ENCODE measurements at places on chromosomes 12 and 14.

DNA sequence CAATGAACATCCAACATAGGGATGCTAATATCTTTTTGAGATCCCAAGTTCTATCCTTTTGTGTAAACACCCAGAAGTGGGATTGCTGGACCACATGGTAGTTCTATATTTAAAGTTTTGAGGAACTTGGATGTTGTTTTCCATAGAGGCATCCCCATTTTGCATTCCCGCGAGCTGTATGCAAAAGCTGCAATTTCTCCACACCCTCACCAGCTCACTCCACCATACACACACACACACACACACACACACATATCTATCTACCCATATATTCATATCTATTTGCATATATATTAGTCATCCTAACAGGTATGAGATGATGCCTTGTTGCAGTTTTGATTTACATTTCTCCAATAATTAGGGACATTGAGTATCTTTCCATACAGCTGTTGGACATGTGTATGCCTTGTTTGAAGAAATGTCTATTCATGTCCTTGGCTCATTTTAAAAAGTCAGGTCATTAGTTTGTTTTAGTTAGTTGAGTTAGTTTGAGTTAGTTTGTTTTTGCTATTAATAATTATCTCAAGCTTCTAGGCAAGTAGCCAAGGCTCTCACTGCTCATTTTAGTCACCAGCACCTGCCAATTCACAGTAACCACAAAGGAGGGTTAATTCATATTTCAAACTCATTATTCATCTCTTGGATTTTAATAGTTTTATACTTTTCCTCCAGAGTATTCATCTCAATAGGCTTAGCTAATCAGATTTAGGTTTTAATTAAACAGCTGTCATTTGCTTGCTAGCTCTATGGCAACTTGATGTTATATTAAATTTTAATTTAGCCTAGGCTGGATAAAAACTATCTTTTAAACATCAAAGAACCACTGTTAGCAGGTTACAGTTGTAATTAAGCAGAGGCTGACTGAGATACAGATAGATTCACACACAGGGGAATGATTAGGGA, 1435.9 kb upstream of the TMEM132C start:
- DNase-seq = no peak

DNA sequence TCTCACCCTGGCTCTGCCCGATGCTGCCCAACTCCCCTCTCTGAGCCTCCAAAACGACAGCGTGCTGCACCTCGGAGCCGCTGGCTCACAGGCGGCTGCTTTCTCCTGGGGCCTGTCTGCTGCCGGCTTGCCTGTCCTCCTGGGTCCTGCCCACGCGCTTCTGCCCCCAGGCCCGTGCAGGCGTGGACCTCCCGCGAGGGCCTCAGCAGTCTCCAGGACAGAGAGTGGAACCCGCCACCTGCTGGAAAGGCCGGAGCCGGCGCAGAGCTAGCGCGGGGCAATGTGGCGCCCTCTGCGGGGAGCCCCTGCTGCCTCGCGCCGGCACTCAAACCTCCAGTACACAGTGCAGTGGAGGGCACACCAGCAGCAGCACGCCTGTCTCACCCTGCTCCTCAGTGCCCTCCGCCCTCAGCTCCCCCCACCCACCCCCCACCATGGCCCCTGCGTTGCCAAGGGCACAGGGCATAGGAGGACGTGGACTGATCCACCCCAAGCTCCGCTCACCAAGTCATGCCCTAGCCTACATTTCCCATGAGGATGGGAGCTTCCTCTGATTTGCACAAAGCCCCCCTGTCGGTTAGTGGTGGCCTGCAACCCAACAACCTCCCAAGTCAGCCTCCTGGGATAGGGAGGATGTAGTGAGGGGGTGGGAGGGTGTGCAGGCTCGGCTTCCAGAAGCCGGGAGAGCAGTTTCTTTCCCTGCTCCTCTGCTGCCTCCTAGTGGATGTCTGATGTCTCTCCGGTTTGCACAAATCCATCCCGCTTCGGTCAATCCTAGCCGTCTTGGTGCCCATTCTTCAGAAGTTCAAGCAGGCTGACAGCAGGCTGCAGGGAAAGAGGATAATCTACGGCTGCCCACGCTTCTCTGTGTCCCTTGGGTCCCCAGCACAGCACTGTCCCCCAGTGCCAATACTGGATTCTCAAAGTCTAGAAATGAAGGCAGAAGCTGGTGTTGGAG, 25.2 kb downstream of the KRT8 start:
- peak; percentile 63 for DNase-seq

- DNase-seq = no peak
Measured at GRCh38 chr12:53251477-53252348, 16.4 kb upstream of the ESPL1 start.

GRCh38 chr14:91872517-91873470, 5.5 kb upstream of the TC2N start:
- DNase-seq = no peak

DNA sequence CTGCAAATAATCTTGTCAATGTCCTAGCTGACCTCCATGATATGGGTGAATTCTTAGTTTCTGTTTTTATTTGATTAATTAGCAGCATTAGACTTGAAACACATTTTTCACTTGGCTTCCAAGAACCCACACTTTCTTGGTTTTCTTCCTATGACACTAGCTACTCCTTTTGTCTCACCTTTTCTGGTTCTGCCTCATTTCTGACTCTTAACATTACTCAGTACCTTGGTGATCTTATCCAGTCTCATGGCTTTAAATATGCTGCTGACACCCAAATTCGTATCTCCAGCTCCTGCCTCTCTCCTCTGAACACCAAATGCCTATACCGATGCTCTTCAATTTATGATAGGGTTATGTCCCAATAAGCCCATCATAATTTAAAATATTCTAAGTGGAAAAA, 32.0 kb upstream of the SSTR1 start:
- no peak for DNase-seq

GRCh38 chr14:64720131-64720576, 15.9 kb downstream of the PLEKHG3 start:
- peak; percentile 39 for DNase-seq

DNA sequence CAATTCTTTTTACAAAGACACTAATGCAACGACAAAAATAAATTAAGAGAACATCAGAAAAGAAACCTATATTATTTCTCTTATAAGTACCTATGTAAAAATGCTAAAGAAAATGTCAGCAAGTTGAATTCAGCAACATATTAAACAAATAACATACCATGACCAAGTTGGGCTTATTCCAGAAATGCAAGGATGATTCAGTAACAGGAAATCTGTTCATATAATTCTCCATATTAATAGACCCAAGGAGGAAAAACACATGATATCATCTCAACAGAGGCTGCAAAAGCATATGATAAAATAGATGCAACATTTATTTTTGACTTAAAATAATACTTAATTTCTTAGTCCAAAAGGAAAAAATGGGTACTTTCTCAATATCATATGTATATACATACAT, 25.1 kb upstream of the GPHB5 start:
- DNase-seq = no peak

DNA sequence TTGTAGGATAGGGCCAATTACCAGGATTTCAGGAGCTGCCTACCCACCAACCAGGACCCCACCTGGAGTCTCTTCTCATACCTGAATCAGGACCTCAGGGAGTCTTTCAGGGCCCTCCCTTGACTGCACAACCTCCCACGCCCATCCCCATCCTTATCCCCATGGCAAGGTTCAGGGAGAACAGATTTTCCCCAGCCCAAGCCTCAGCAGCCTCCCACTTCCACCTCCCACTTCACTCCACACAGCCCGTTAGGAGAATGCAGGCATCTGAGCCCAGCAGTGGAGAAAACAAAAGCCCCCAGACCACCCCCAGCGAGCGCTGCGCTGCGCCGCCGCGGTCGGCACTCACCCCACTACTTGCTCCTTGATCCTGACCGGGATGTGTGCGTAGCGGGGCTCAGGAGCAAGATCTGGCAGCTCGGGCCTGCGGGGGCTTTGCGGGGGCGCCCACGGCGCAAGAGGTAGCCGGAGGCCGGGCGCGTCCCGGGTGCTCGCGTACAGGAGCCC, 1.4 kb downstream of the B4GALNT1 start:
- DNase-seq = no peak

- no peak for DNase-seq
Measured at GRCh38 chr14:32458720-32459119, 129.6 kb downstream of the AKAP6 start.

DNA sequence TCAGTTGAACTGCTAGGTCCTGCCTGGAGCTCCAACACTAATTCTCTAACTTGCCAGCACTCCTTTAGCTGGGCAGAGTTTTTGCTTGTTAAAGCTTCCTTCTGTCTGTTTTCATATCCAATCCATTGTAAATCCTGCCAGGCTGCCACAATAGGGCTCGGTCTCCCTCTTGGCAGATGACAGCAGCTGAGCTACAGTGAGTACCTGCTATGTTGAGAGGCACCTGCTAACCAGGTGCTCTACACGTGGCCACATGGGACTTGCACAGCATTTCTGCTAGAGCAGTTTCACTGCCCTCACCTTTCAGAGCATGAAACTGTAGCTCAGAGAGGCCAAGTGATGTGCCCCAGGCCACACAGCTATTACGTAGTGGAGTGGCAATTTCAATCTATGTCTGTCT, 106.6 kb upstream of the NOS1 start:
- no peak for DNase-seq

- no peak for DNase-seq
Measured at GRCh38 chr14:36508418-36509068, 11.5 kb downstream of the NKX2-1 start.

DNA sequence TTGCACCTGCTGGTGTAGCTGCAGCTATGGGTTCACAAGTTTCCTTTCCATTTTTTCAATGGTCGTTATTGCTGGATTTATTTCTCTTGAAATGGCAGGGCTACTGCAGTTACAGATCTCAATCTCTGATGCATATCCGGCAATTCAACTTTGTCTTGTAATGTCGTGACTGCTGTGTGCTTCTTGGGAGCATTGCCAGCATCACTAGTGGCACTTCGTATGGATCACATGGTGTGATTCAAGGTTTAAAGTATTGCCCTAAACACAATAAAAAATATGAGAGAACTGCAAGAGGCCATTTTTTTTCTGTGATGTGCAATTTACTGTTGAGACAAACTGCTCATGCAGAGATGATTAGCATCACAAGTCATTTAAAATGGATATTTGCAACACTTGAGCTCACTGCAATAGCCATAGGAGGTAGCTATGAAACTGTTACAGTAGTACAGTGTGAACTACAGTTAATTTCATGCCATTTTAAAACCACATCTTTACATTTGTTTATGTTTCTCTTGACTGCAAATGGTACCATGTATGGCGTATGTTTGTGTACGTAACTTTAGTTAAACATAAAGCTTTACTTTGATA, 217.4 kb upstream of the PDE3A start:
- DNase-seq = no peak

- no peak for DNase-seq
Measured at GRCh38 chr12:96194576-96194889, 358 bp downstream of the ELK3 start.

DNA sequence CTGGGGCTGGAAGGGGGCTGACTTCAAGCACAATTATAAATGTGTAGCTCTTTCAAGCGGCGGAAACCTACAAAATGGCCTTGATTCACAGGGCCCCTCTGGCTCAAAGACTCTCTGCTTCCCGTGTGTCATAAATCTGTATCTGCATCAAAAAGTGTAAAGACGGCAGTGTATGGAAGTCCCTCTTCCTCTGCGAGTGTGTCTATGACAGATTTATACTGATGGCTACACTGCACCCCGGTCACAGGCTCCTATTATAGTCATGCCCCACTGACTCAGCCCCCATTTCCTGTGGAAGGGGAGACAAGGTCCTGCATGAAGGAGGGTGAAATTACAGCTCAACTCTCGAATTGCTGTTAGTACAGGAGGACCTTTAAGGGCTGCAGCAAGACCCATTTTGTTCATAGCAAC, 68.6 kb downstream of the HMGA2 start:
- DNase-seq = no peak

DNA sequence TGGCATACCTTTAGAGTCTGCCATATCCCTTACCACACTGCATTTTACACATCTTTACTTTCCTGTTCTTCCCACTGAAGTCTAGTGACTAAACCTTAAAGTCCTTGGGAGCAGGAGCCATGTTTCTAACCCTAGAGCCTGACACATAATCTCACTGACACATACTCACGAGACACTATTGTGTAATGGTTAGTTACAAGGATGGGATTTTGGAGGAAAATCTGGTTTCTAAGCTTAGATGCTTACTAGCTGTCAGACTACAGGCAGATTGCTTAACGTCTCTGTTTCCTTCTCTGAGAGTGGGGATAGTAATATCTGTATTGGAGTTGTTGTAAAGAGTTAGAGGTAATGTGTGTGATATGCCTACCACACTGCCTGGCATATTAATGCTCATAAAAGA, 6.2 kb upstream of the DYRK4 start:
- no peak for DNase-seq

DNA sequence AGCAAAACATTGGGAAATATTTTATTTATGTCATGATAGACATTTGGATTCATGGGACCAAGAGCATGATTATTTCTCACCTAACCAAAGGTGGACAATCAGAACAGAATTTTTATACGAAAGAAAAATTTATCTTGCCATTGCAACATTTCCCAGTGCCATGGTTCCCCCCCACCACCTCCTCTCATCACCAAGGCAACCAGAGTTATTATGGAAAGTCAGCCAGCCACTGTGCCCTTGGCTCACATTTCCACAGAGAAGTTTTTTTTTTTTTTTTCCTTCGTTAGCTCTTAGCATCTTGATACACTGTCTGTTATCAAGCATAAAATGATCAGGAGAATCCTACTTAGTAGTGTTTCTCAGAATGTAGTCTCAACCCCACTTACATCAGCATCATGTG, 176.4 kb upstream of the TMTC1 start:
- no peak for DNase-seq

DNA sequence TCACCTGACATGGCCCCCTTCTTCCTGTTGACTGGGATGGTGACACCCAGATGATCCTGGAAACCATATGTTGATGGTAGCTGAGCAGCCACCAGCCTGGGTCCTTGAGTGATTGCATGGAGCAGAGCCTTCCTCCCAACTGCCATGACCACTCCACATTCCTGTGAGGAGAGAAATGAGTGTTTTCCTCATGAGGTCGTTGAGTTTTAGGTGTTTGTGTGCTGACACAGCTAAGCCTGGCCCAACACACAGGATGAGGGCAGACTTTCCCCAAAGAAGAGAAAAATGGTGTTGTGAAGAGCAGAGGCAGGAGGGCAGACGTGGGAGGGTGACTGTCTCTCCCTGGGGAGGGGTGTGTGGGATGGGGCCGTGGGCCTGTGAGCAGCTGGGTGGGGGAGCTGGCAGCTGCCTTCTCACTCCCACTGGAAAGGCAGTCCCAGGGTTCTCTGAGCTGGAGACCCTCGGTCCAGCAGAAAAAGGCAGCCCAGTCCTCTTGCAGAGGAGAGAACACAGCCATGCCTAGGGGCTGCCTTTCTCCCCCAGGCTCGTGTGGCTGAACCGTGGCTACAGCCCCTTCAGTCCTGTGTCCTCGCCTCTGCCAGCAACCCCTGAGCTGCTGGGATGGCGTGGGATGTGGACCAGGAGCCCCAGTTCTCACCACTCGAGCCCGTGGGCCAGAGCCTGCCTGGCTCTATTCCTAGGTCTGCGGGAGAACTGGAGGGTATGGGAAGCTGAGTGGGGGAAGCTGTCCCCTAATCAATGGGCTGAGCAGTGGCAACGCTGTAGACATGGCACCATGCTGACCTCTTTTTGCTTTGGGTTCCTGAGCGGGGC, 257.0 kb downstream of the ADGRD1 start:
- DNase-seq = no peak
